ENCODE measurements at places on chromosomes 16 and 17.

DNA sequence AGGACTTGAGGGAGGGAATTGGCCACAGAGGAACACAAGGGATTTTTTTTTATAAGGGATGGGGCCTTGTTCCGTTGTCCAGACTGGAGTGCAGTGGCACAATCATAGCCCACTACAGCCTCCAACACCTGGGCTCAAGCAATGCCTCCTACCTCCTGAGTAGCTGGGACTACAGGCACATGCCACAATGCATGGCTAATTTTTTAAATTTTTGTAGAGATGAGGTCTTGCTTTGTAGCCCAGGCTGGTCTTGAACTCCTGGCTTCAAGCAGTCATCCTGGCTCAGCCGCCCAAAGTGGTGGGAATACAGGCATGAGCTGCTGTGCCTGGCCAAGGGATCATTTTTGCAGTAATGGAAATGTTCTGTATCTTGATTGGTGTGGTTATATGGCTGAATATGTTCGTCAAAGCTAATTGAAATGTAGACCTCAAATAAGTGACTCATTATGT lies 56.9 kb downstream of the VMP1 start:
- DNase-seq = peak; percentile 47

DNA sequence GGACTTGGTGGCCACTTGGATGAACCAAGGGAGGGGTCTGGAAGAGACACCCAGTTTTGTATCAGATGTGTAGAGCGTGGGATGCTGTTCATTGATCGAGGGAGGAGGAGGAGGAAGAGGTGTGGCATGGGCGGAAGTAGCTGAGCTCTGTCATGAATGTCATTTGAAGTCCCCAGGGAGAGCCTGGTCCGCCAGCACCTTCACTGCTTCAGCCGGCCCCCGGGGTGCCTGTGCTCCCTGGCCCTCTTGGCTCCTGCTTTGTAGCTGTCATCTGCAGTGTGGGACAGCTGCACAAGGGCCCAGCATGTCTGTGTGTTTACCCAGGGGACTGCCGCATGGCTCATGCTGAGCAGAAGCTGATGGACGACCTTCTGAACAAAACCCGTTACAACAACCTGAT lies 75.4 kb upstream of the RBL2 start:
- no peak for DNase-seq

- DNase-seq = no peak
These were observed 60.9 kb upstream of the WSB1 start for GRCh38 chr17:27233059-27233458.

- DNase-seq = no peak
These were observed 235.6 kb downstream of the ZNF423 start for GRCh38 chr16:49620158-49620868.

DNA sequence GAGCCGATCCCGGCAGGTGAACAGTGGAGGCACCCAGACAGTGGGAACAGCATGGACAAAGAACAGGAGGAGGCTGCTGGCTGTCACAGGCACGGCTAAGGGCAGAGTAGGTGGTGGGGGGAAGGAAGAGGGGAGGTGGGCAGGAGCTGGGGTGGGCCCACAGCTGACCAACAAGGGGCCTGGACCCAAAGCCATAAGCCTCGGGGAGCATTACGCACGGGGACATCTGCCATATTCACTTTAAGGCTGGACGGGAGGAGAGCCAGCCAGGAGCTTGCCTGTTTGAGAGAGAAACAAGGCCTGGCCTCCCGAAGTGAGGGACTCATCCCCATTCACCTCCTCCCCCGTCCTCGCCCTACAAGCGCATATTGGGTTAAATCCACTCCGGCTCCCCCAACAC lies 19.6 kb upstream of the HAP1 start:
- DNase-seq = no peak

DNA sequence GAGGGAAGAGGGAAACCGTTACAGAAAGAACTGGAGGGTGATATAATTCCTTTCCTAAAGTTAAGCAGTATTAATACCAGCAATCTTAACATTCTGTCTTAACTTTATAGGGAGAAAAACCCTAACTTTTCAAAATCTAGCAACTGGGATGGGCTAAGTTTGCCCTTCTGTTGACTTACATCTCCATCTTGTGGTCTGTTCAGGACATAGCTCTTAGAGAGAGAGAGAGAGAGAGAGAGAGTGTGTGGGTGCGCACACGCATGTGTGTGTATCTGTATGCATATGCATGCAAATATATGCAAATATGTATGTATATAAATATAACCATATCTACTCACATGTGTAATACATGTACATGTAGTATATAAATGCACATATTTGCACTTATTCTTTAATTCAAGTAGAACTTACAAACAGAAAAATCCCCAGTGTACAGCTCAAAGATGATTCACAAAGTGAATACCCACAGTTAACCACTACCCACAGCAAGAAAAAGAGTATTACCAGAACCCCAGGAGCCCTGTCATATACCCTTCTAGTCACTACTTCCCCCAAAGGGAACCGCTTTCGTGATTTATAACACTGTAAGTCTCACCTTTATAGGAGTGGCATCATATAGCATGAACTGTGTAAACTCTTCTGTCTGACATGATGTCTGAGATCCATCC lies 46.5 kb downstream of the STX8 start:
- DNase-seq = peak; percentile 15

DNA sequence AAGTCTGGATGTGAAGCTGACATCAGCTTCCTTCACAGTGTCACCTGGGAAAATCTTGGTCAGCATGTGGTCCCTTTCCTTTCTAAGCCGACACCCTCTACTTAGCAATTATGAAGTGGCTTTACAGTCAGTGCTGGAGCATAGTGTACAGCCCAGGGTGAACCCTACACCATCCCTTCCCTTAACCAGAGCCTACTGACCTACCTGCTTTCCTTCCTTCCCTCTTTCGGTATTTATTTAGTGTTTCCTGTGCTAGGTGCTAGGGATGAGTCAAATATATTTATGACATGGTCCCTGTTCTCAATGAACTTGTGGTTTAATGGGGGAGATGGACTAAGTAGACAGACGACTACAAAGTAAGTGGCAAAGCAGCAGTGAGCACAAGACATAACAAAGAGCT lies 77.5 kb downstream of the CDK5R1 start:
- peak; percentile 66 for DNase-seq

GRCh38 chr16:15835136-15835878 lies 21.5 kb downstream of the MYH11 start:
- DNase-seq = no peak

- DNase-seq = no peak
These were observed 75.9 kb downstream of the HLF start for GRCh38 chr17:55340686-55341085.

- DNase-seq = no peak
These were observed 409.6 kb downstream of the NPIPA8 start for GRCh38 chr16:17926866-17927399.

- DNase-seq = no peak
These were observed 34.5 kb upstream of the CLEC18B start for GRCh38 chr16:74455619-74456289.

- DNase-seq = no peak
These were observed 291.0 kb downstream of the IRF8 start for GRCh38 chr16:86189934-86190333.

GRCh38 chr16:3157229-3158025 lies 22.6 kb downstream of the ZNF213 start:
- DNase-seq = peak; percentile 78

GRCh38 chr17:75475851-75476250 lies 19.4 kb downstream of the TMEM94 start:
- DNase-seq = no peak

DNA sequence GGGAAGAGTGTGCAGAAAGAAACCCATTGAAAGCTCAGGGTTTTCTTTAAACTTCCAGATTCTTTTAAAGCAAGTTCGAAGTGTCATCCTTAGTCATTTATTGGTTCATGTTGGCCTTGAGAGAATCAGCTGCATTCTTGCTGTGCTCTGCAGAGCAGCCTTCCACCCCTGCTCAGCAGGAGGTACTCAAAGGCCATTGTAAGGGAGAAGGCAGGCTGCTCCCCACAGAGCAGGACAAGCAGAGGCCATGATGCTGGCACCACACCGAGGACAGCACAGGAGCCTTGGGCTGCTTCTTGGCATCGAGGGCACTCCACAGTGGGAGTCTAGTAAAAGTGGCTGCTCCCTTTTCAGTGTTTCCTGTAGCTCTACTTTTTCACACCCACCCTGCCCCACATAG lies 29.6 kb downstream of the NMT1 start:
- no peak for DNase-seq

GRCh38 chr16:24999088-24999670 lies 16.0 kb downstream of the ARHGAP17 start:
- no peak for DNase-seq

GRCh38 chr17:79742951-79743476 lies 12.3 kb downstream of the ENPP7 start:
- DNase-seq = no peak

DNA sequence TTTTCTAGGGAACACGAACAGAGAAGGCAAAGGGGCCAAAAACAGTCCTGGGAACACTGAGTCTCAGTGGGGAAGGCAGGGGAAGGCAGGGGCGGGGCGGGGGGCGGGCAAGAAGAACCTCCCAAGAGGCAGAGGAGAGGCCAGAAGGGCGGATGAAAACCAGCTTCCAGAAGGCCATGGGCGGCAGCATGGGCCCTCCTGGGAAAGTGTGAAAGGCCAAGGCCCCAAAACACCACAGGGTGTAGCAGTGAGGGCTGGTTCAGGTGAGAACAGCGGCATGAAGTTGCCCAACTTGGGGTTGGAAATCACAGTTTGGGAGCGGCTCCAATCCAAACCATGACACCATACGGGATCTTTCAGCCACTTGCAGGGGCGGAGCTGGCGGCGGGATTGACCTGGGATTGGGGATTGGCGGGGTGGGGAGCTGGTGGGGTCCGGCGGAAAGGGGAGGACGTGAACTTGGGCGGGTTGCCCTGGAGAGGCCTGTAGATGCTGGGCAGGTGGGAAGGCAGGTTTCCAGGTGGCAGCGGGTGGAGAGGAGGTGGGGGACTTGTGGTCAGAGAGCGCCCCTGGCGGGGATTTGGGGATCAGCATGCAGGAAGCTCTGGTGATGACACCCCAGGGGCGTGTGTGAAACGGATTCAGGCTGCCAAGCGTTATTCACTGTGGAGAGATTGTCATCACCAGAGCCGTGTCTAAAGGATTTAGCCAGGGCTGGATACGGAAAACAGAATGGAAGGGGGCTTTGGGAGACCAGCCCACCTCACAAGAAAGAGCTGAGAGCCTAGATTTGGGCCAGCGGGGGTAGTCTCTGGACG lies 80.9 kb downstream of the ARHGAP23 start:
- DNase-seq = peak; percentile 87

DNA sequence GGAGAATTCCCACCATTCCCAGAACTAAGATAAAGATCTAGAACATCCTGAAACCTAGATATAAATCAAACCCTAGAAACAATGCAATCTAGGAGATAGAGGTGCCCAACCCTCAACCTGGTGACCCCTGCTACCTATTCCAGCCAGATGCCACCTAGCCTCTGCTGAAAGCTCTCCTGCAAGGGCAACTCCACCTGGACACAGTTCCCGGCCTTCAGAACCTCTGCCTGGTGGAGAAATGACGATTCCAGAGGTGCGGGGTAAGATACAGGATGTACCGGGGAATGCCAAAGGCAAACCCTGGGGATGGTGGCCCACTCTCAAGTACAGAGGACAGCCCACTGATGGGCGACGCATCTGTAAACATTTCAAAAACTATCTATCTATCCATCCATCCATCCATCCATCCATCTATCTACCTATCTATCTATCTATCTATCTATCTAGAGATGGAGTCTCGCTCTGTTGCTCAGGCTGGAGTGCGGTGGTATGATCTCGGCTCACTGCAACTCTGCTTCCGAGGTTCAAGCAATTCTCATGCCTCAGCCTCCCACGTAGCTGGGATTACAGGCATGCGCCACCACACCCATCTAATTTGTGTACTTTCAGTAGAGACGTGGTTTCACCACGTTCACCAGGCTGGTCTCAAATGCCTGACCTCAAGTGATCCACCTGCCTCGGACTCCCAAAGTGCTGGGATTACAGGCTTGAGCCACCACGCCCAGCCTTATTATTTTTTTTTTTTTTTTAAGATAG lies 19.0 kb downstream of the MEAK7 start:
- DNase-seq = no peak

DNA sequence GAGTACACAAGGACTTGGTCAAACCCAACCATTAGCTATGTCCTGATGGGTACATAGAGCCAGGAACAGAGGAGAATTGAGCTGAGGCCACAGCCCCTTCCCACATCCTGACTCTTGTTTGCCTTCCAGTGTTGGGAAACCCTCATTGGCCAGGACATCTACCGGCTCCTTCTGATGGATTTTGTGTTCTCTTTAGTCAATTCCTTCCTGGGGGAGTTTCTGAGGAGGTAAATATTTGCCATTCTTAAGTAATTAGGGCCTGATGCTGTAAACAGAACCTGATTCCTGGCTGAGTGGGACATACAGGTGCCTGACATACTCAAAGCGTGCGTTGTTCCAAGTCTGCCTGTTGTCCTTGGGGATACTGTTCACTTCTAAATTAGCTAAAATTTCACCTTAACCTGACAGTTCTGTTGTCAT lies 42.6 kb downstream of the GDE1 start:
- DNase-seq = no peak

GRCh38 chr16:86511317-86512161 lies 1.2 kb downstream of the FOXF1 start:
- DNase-seq = no peak

GRCh38 chr17:29154516-29155226 lies 25.5 kb downstream of the MYO18A start:
- peak; percentile 45 for DNase-seq

- peak; percentile 63 for DNase-seq
These were observed 27.8 kb downstream of the CASKIN2 start for GRCh38 chr17:75487351-75488070.

- no peak for DNase-seq
These were observed 80.7 kb downstream of the RAB11FIP4 start for GRCh38 chr17:31472137-31472536.

GRCh38 chr17:7982666-7983065 lies 19.7 kb upstream of the GUCY2D start:
- DNase-seq = no peak

GRCh38 chr17:80704894-80705293 lies 160.3 kb downstream of the RPTOR start:
- no peak for DNase-seq

GRCh38 chr16:56743840-56744239 lies 13.9 kb downstream of the NUP93 start:
- no peak for DNase-seq

DNA sequence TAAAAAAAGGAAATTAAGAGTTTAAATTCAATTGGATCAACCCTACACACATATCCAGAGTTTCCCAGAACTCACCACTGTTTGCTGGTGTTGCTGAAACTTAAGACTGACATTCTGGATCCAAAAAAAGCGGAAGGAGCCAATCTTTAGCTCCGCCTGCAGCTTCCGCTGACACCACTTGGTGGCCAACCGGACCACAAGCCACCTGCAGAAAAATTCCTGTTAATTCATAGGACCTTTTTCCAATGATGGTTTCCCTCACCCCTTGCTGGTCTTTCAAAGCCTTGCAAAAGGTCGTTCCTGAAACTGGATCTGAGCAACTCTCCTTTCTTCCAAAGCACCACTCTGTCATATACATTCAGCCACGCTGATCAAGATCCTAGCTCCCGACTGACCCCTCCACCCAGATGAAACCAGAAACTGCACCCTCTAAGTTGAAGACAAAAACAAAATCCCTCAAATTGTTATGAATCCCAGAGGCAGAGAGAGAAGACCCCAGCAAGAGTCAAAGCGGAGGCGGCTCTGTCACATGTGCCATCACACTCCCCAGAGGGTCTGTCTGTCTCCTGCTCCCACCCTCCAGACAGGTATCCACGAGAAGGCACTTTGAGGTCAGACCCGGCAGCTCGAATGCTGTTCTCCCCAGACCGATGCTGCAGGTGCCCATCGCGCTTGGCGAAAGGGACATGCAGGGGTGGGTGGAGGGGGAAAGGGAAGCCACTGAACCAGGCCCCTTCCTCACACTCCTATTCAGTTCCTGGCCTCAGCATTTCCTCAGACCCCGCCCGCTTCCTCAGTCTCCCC lies 773 bp downstream of the BLTP2 start:
- peak; percentile 42 for DNase-seq

Data from activated naive CD4-positive, alpha-beta T cell treated with anti-CD3 and anti-CD28 coated beads for 36 hours (primary cell).